Activated T-cell treated with anti-CD3 and anti-CD28 coated beads, Interleukin-2, amount 50 U/mL, for 72 hours (primary cell): ENCODE measurements at places on chromosomes 3 and 15.
A peak's percentile ranks its signal among the peaks of the same experiment; 100 is the strongest.

- DNase-seq = no peak
- H3K4me3 ChIP-seq = no peak overlapping the region
- H3K27ac ChIP-seq = no peak overlapping the region
- H3K27me3 ChIP-seq = peaks cover 30% of the 10 kb centered on the region
Measured at GRCh38 chr3:114496874-114497273, 203.0 kb downstream of the TIGIT start.

GRCh38 chr3:14548321-14548729 is 8.2 kb upstream of the GRIP2 start:
- peak; percentile 45 for DNase-seq
- H3K27me3 ChIP-seq = peaks cover 53% of the 10 kb centered on the region

- H3K4me1 ChIP-seq = peaks cover 24% of the 10 kb centered on the region
- no peak overlapping the region for H3K27ac ChIP-seq
- no peak for DNase-seq
Measured at GRCh38 chr3:172126741-172127140, 87.4 kb downstream of the FNDC3B start.

DNA sequence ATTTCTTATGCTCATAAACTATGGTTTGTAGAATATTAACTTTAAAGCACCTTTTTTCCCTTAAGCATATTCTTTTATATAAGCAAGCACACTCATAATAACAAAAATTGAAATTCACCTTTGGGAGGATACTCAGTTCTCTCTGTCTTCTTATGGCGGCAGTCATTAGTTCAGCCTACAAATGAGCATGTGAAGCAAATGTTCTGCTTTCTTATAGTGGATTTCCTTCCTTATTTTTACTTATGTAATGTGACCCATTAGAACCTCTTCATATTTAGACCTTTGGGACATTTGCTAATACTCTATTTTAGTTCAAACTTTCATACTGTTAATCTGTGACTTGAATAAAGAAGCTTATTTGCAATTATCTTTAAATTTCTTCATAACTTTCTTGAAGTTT is at the start of gene P2RY13:
Gene P2RY13 (minus strand): TSS at position 187 of the 400 bp plus-strand sequence. CDS start 21 bp downstream, at position 166.
- peaks cover 23% of the 10 kb centered on the region for H3K27me3 ChIP-seq
- no peak within 1 kb of the TSS for H3K27ac ChIP-seq
- DNase-seq = no peak
- H3K36me3 ChIP-seq = no peaks in the 10 kb centered on the region

DNA sequence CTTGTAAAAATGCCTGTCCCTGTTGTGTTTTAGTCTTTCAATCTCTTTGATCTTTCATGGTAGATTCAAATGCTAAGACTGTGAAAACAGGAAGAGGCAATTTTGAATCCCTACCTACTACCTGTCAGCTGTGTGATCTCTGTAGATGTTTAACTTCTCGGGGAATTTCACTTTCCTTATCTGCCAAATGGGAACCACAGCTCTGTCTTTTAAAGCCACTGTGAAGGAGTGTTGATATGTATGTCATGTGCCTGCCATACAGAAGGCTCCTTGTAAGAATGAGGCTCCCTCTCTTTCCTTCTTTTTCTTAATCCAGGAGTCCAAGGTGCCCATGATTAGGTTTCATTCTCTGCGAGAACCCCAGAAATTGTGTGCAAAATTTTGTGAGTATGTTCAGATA is 139.6 kb upstream of the ADAMTS9 start:
- no peak for DNase-seq
- no peaks in the 10 kb centered on the region for H3K4me1 ChIP-seq
- H3K4me3 ChIP-seq = no peak overlapping the region
- no peak overlapping the region for H3K27ac ChIP-seq

DNA sequence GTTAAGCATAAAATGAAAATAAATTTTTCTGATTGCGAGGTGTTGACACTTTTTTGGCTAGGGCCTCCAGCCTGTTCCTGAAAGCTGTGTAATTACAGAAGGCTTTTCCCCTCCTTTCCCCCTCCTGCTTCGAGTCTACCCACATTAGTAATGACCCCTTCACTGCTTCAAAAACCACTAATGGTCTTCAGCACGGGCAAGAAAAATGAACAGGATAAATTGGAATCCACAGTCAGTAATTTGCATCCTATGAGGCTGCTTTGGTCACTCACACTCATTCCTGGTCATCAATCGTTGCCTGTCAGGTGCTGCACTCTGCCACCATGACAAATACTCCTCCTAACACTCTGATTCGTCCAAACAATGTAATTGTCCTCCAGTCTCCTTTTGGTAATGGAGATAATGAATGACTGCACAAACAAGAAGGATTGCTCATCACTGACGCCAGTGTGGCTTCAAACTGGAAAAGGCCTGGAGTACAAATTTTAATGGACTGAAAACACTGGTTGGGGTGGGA is 148.6 kb downstream of the MEIS2 start:
- H3K27me3 ChIP-seq = no peaks in the 10 kb centered on the region
- H3K4me3 ChIP-seq = no peak overlapping the region
- H3K27ac ChIP-seq = no peak overlapping the region

GRCh38 chr15:92921215-92922131 is 21.3 kb downstream of the CHD2 start:
- H3K4me1 ChIP-seq = peaks cover 91% of the 10 kb centered on the region
- peak overlapping the region; percentile 94 for H3K27ac ChIP-seq
- no peaks in the 10 kb centered on the region for H3K27me3 ChIP-seq
- no peak for DNase-seq

DNA sequence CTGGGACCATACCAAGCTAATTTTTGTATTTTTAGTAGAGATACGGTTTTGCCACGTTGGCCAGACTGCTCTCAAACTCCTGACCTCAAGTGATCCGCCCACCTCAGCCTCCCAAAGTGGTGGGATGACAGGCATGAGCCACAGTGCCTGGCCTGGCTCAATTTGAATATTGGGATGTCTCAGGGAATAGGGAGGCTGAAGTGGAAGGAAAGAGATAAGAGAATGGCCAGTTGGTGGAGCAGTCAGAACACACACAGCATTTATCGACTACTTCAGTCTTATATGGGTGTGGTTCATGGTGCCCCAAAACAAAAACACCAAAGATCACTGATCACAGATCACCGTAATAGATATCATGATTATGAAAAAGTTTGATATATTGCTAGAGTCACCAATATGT is 144.4 kb downstream of the GMNC start:
- H3K27me3 ChIP-seq = peaks cover 19% of the 10 kb centered on the region
- H3K4me1 ChIP-seq = no peaks in the 10 kb centered on the region
- no peaks in the 10 kb centered on the region for H3K36me3 ChIP-seq
- DNase-seq = no peak

DNA sequence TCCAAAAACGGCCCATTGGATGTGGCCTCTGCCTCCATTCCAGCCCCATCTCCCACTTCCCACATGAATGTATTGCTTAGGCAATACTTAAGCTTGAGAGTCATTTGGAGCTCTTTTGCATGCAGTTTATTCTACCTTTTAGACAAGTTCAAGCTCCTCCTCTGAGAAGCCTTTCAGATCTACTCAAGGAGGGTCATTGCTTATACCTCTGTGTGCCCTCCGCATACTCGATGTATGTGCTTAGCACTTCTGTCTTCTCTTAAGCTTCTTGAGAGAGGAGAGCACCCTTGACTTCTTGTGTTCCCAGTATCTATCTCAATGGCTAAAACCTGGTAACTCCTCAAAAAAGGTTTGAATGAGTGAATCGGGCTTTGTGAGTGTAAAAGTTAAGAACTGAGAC is 6.6 kb upstream of the UBE3A start:
- H3K4me3 ChIP-seq = no peak overlapping the region
- peaks cover 14% of the 10 kb centered on the region for H3K27me3 ChIP-seq
- H3K36me3 ChIP-seq = peaks cover 4% of the 10 kb centered on the region
- no peak for DNase-seq
- no peaks in the 10 kb centered on the region for H3K4me1 ChIP-seq

- no peak overlapping the region for H3K27ac ChIP-seq
- H3K4me3 ChIP-seq = no peak overlapping the region
- H3K4me1 ChIP-seq = peaks cover 5% of the 10 kb centered on the region
- no peak for DNase-seq
- peaks cover 22% of the 10 kb centered on the region for H3K27me3 ChIP-seq
Measured at GRCh38 chr15:68032672-68033071, 21.4 kb upstream of the PIAS1 start.

DNA sequence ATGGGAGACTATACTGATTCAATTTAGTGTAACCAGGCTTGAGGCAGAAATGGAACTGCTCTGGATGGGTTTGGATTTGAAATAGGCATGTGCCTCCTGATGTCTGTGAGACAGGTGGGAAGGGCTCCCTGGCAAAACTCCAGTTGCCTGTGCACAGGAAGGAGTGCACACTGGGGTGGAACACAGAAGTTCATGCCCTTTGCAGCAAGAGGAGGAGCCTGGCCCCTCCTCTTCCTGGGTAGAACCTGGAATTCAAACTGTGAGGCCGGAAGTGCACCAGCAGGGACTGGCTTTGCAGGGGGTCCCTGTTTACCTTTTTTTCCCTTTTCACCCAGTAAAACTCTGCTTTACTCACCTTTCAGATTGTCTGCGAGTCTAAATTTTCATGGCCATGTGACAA is 99.9 kb downstream of the GMPS start:
- H3K4me1 ChIP-seq = no peaks in the 10 kb centered on the region
- H3K27ac ChIP-seq = no peak overlapping the region
- no peak overlapping the region for H3K4me3 ChIP-seq

DNA sequence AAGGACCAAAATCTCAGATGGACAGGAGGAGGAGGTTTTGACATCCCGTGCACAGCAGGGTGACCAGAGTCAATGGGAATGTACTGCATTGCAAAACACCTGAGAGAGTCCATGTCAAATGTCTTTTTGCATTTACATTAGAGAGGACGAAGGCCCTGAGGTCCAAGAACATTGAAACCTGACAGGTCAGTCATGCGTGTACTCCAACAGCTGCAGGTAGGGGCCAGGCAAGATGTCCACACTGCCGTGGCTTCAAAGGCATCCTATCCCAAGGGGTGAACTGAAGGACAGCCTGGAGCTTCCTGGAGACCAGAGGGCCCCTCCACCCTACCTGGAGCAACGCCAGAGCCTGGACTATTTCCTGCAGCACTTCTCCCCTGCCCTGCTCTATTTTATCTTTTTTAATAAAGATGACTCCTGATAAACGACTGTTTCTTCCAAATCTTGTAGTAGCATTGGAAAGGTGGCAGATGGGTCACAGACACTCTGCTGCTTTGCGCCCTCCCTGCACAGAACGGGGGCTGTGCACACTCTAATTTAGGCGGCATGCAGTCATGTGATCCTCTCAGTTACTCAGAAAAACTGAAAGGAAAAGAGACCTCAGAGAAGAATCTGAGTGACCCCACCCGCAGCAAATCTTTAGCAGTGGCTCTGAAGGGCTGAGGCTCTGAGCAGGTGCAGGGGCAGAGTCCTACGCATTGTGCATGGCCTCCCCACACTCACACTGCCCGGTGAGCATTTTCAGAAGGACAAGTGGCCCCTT is 68.2 kb downstream of the HMCES start:
- no peak overlapping the region for H3K4me3 ChIP-seq
- H3K27me3 ChIP-seq = peaks cover 32% of the 10 kb centered on the region
- no peak for DNase-seq

GRCh38 chr3:49327485-49327884 is 12.4 kb downstream of the USP4 start:
- H3K36me3 ChIP-seq = peaks cover 11% of the 10 kb centered on the region
- no peak overlapping the region for H3K4me3 ChIP-seq
- H3K27ac ChIP-seq = no peak overlapping the region
- no peaks in the 10 kb centered on the region for H3K27me3 ChIP-seq

GRCh38 chr15:89754361-89755154 is 3.5 kb upstream of the MESP1 start:
- no peak overlapping the region for H3K4me3 ChIP-seq

GRCh38 chr3:171700653-171701052 is 109.6 kb downstream of the PLD1 start:
- H3K36me3 ChIP-seq = peaks cover 2% of the 10 kb centered on the region
- peaks cover 26% of the 10 kb centered on the region for H3K27me3 ChIP-seq
- no peak for DNase-seq
- no peaks in the 10 kb centered on the region for H3K4me1 ChIP-seq
- no peak overlapping the region for H3K27ac ChIP-seq
- H3K4me3 ChIP-seq = no peak overlapping the region

GRCh38 chr3:80870476-80871041 is 890.9 kb downstream of the GBE1 start:
- no peaks in the 10 kb centered on the region for H3K4me1 ChIP-seq
- H3K27ac ChIP-seq = no peak overlapping the region
- H3K4me3 ChIP-seq = no peak overlapping the region
- no peak for DNase-seq
- H3K27me3 ChIP-seq = no peaks in the 10 kb centered on the region
- H3K36me3 ChIP-seq = no peaks in the 10 kb centered on the region

DNA sequence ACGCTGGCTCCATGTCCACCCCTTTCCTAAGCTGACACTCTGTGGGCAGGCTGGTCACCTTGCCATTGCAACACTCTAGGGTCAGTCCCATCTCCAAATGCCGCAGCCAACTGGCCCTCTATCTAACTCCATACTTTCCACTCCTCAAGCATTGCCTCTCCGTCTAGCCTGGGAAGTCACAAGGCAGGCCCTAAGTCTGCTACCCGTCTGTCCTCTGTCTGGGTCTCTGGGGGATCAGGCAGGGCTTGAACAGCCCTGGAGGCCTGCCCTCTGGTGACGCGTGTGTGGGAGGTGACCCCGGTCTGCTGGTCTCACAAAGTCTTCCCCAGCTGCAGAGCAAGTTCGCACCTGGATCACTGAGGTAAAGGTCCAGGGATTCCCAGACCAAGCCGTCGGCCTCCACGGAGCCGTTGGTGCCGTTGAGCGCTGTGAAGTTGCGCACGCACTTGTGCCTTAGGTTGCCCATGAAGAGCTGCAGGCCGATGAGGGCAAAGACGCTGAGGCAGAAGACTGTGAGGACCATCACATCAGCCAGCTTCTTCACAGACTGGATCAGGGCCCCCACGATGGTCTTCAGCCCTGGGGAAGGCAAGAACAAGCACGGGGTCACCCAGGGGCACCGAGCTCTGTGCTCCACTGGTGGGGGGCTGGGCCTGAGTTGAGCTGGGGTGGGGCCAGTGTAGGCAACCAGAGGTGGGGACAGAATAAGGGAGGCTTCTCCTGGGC is 39.9 kb downstream of the SCN5A start:
- H3K27me3 ChIP-seq = no peaks in the 10 kb centered on the region
- no peak for DNase-seq
- no peak overlapping the region for H3K27ac ChIP-seq
- H3K4me3 ChIP-seq = no peak overlapping the region
- no peaks in the 10 kb centered on the region for H3K36me3 ChIP-seq
- no peaks in the 10 kb centered on the region for H3K4me1 ChIP-seq

GRCh38 chr3:52939600-52939999 is 42.3 kb upstream of the STIMATE start:
- H3K36me3 ChIP-seq = peaks cover 2% of the 10 kb centered on the region
- H3K4me3 ChIP-seq = no peak overlapping the region

- H3K4me3 ChIP-seq = no peak overlapping the region
- no peak overlapping the region for H3K27ac ChIP-seq
- H3K27me3 ChIP-seq = no peaks in the 10 kb centered on the region
- no peaks in the 10 kb centered on the region for H3K4me1 ChIP-seq
- H3K36me3 ChIP-seq = no peaks in the 10 kb centered on the region
Measured at GRCh38 chr3:88291486-88291885, 141.7 kb downstream of the C3orf38 start.

GRCh38 chr3:127135241-127136023 is 57.5 kb upstream of the PRR23E start:
- no peaks in the 10 kb centered on the region for H3K4me1 ChIP-seq
- DNase-seq = no peak
- no peaks in the 10 kb centered on the region for H3K36me3 ChIP-seq
- peaks cover 47% of the 10 kb centered on the region for H3K27me3 ChIP-seq
